ENCODE measurements at places on chromosomes 4 and X.
A peak's percentile ranks its signal among the peaks of the same experiment; 100 is the strongest.

DNA sequence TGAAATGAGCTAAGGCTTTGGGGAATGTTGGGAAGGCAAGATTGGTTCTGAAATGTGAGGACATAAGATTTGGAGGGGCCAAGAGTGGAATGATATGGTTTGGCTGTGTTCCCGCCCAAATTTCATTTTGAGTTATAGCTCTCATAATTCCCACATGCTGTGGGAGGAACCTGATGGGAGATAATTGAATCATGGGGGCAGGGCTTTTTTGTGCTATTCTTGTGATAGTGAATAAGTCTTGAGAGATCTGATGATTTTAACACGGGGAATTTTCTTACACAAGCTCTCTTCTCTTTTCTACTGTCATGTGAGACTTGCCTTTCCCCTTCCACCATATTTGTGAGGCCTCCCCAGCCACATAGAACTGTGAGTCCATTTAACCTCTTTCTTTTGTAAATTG, 157.6 kb upstream of the C1QTNF7 start:
- no peaks in the 10 kb centered on the region for H3K36me3 ChIP-seq
- H3K4me1 ChIP-seq, result no peaks in the 10 kb centered on the region
- no peak overlapping the region for H3K27ac ChIP-seq
- H3K27me3 ChIP-seq, result no peaks in the 10 kb centered on the region
- no peak for DNase-seq

DNA sequence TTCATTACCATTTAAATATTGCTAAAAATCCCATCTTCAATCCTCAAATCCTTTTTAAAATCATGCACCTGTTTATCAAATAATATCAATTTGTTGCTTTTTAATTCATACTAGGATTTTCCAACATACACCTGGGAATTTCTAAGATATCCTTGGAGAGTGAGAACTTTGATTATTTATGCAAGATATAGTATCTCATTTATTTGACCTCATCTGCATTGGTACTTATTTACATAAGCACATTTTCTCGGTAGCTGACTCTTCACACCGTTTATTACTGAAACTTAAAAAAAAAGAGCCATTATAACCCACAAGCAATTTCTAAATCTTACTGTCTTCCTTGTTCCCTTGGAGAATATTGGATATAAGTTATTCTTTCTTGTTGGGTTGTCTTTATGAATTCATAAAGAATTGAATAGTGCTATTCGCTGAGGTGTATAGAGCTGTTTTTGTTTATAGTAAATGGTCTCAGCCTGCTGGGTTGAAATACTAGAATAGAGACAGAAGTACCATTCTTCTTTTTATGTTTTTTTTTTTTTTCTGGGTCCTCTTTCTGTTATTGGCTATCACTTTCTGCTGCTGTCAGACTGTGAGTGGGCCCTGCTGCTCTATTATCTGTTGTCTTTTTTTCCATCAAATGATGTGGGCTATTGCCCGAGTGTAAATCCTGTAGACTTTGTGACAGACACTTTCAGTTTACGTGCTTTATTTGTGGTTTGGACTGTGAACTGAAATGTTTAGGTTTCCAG, 2.9 kb downstream of the UGT8 start:
- no peaks in the 10 kb centered on the region for H3K36me3 ChIP-seq
- H3K4me3 ChIP-seq, result peak overlapping the region; percentile 43
- peaks cover 54% of the 10 kb centered on the region for H3K4me1 ChIP-seq
- peak; percentile 66 for DNase-seq

DNA sequence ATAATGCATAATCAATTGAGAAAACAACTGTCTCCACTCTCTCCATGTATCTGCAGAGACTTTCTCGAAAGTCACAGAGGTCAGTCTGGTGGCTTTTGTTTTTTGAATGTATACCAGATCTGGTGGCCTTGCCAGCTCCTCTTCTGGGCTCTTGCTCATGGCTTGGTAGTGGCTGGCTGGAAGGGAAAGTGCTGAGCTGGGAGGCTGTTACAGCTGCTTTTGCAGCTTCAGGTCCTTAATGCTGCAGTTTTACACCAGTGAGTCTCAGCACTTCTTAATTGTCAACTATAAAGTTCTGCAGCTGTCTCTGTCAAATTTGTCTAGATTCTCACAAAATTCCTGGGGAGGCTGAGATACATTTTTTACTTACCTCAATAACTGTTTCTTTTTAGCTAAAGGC, 390.0 kb downstream of the GRXCR1 start:
- H3K4me1 ChIP-seq, result no peaks in the 10 kb centered on the region
- H3K4me3 ChIP-seq, result no peak overlapping the region
- H3K27ac ChIP-seq, result no peak overlapping the region
- H3K36me3 ChIP-seq, result no peaks in the 10 kb centered on the region
- no peaks in the 10 kb centered on the region for H3K27me3 ChIP-seq

DNA sequence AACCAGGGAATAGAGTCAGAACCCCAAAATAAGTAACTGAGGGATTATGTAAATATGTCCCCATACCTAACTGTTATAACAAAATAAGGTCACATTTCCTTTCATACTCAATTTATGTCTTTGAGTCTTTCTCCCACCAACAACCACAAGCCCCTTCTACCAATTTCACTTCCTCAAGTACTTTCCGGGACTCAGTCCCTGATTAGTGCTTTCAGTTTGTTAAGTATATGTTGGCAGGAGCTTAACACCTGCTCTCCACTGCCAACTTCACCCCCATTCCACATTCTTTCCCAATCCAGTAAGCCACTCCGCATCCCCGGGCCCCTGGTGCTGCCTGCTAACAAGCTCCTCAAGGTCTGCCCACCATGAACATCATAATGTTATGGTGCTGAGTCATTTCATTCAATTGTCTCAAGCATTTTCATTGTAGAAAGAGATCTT, 71.3 kb upstream of the SPRY1 start:
- H3K4me3 ChIP-seq, result no peak overlapping the region
- peaks cover 27% of the 10 kb centered on the region for H3K4me1 ChIP-seq
- peak; percentile 69 for DNase-seq
- peak overlapping the region; percentile 52 for H3K27ac ChIP-seq

- H3K4me1 ChIP-seq, result no peaks in the 10 kb centered on the region
- H3K4me3 ChIP-seq, result no peak overlapping the region
- no peak overlapping the region for H3K27ac ChIP-seq
- H3K36me3 ChIP-seq, result no peaks in the 10 kb centered on the region
- DNase-seq, result no peak
Observed at GRCh38 chrX:130563476-130563875, 161.7 kb downstream of the RBMX2 start.

- H3K27ac ChIP-seq, result peak overlapping the region; percentile 99
- no peaks in the 10 kb centered on the region for H3K27me3 ChIP-seq
- H3K36me3 ChIP-seq, result peaks cover 11% of the 10 kb centered on the region
- DNase-seq, result no peak
- peak overlapping the region; percentile 85 for H3K4me3 ChIP-seq
- peaks cover 10% of the 10 kb centered on the region for H3K4me1 ChIP-seq
Observed at GRCh38 chr4:2007804-2008670, 737 bp downstream of the NELFA start.

DNA sequence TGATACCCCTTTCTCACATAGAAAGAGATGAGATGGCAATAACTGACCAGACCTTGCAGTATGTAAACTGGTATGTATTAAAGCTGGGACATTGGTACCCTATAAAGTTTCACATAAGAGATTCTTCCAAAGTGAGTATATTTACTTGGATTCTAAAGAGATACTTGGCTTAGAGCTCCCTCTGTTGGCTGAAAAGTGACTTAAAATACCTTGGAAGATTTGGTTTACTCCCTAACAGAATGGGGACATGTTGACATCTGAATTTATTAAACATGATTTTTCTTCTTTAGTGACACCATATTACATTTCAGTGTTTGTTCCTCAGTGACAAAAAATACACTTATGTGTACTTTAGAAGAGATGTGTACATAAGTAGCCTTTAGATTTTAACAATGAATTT, 47.9 kb upstream of the RGN start:
- H3K4me3 ChIP-seq, result no peak overlapping the region
- peaks cover 19% of the 10 kb centered on the region for H3K36me3 ChIP-seq
- H3K27me3 ChIP-seq, result no peaks in the 10 kb centered on the region
- no peak overlapping the region for H3K27ac ChIP-seq

- no peaks in the 10 kb centered on the region for H3K4me1 ChIP-seq
- DNase-seq, result no peak
Observed at GRCh38 chr4:165079476-165079875, 25.8 kb downstream of the TRIM75 start.

- no peaks in the 10 kb centered on the region for H3K36me3 ChIP-seq
- no peaks in the 10 kb centered on the region for H3K27me3 ChIP-seq
- H3K4me1 ChIP-seq, result peaks cover 18% of the 10 kb centered on the region
- no peak overlapping the region for H3K4me3 ChIP-seq
Observed at GRCh38 chr4:3070709-3071500, 3.4 kb downstream of the HTT-AS start.

- peaks cover 55% of the 10 kb centered on the region for H3K4me1 ChIP-seq
- peak overlapping the region; percentile 74 for H3K27ac ChIP-seq
- H3K36me3 ChIP-seq, result no peaks in the 10 kb centered on the region
- peak; percentile 60 for DNase-seq
- no peaks in the 10 kb centered on the region for H3K27me3 ChIP-seq
- H3K4me3 ChIP-seq, result peak overlapping the region; percentile 23
Observed at GRCh38 chr4:143377611-143378099, 41.0 kb downstream of the GAB1 start.

- H3K4me1 ChIP-seq, result no peaks in the 10 kb centered on the region
- no peak overlapping the region for H3K4me3 ChIP-seq
- no peaks in the 10 kb centered on the region for H3K27me3 ChIP-seq
- DNase-seq, result no peak
- no peak overlapping the region for H3K27ac ChIP-seq
Observed at GRCh38 chr4:169000315-169000714, 9.7 kb downstream of the CBR4 start.

DNA sequence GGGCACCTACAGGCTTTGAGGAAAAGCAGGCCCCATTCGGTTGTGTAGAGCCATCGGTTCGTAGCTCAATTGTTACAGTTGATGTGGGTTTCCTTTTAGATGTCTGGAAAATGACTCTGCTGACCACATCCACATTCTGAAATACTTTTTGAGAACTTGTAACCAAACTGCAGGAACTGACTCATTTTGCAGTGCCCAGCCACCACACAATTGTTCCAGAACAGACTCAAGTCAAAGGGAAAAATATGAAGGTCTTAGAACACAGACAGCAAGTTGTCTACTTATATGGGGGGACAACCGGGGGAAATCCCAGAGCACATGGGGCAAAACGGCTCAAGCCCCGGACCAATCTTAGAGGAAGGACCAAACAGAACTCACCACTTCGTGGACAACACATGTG, 557.6 kb upstream of the DIPK2B start:
- H3K36me3 ChIP-seq, result no peaks in the 10 kb centered on the region
- peak overlapping the region; percentile 67 for H3K27ac ChIP-seq
- peak; percentile 30 for DNase-seq
- H3K4me1 ChIP-seq, result peaks cover 90% of the 10 kb centered on the region
- no peaks in the 10 kb centered on the region for H3K27me3 ChIP-seq

DNA sequence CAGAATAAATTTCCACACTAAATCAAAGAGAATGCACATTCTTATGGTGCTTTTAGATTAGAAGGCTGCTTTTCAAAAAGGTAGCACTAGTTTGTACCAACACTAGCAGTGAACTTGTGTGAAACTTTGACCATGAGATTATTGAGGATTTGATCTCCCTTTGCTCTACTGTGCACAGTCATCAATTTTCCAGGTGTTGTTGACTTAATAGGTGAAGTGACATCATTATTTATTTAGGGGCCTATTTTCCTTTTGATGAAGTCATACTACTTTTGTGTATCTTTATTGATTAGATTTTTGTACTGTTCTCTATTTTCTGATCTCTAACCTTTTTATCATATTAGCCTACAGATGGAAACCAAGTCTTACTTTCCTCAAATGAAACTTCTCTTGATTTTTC, 507.9 kb upstream of the LCORL start:
- H3K4me1 ChIP-seq, result no peaks in the 10 kb centered on the region
- no peak for DNase-seq
- no peak overlapping the region for H3K4me3 ChIP-seq
- H3K36me3 ChIP-seq, result no peaks in the 10 kb centered on the region

- H3K4me1 ChIP-seq, result no peaks in the 10 kb centered on the region
- no peaks in the 10 kb centered on the region for H3K27me3 ChIP-seq
Observed at GRCh38 chr4:88893961-88894360, 163.0 kb downstream of the FAM13A start.

DNA sequence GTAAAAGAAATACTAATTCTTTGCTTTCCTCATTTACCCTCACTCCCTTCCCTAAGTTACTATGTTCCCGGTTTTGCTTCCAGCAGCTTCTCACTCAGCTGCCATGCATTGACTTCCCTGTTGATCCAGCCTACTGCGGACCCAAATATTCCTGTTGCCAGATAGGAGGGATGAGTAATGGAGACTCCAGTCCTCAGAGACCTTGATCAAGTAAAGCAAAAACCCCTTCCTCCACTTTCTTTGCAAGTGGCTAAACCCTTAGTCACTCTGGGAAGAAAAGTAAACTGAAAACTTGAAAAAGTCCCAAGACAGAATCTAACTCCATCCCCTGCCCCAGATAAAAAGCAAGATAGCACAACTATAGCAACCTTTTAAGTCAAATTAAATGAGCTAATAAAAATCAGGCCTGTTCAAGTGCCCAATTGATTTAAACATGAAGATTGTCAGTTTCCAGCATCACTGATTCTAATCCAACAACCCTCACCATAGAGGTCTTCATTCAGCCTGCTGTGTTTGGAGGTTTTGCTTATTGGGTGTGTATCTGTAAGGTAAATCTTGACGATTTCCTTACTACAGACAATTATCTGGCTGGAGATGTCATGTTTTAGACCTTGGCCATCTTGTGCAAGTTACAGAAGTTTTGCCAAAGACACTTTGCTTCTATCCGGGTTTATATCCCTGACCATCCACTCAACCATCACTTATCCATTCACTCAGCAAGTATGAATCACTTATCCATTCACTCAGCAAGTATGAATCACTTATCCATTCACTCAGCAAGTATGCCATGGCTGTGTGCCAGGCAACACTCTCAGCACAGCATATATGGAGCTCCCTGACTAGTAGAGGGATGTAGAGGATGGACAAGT, 17.6 kb downstream of the FGFBP1 start:
- no peaks in the 10 kb centered on the region for H3K4me1 ChIP-seq
- no peaks in the 10 kb centered on the region for H3K27me3 ChIP-seq
- no peak for DNase-seq
- no peak overlapping the region for H3K4me3 ChIP-seq

DNA sequence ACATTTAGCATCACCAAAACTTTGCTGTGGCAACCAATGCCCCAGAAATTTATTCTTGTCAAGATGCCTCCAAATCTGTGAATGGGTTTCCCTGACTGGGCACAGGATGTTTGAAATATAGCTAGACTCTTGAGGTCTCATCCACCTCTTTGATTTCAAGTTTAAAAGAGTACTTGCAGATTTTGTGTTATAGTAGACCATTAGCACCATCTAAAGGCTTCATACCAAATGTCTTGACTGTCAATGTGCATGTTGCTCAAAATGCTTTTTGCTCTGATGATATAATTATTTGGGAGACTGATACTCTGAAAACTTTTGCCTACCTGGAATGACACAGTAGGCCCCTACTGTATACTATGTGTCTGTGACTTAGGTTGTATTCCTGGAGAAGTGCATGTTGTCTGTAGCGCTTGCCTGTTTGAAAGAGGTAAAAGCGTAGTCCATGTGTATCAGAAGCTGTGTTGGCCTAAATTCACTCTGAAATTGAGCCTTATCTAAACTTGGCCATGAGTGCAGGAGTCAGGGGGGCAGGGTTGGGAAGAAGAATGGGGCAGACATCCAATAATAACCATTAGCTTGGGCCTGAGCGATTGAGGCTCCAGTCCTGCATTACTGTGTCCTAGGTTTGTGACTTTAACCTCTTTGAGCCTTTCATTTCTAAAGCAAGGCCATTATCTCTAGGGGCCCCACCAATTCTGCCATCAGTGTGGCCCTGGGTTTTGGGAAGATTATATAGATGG, 33.8 kb downstream of the NDP start:
- H3K27me3 ChIP-seq, result no peaks in the 10 kb centered on the region
- DNase-seq, result no peak
- H3K27ac ChIP-seq, result no peak overlapping the region
- H3K36me3 ChIP-seq, result no peaks in the 10 kb centered on the region
- no peaks in the 10 kb centered on the region for H3K4me1 ChIP-seq
